Right lobe of liver (tissue), 6 donors: ENCODE measurements at places on chromosomes 4 and X. TPM values are rescaled to one million over a fixed set of nuclear protein-coding genes. Genes with fewer than 3 reads are reported as not detected.

GRCh38 chr4:184583738-184584502 lies 65.3 kb downstream of the CASP3 start:
- no peak for DNase-seq

- DNase-seq: no peak
Observed at GRCh38 chr4:37549041-37549440, 137.1 kb downstream of the RELL1 start.

DNA sequence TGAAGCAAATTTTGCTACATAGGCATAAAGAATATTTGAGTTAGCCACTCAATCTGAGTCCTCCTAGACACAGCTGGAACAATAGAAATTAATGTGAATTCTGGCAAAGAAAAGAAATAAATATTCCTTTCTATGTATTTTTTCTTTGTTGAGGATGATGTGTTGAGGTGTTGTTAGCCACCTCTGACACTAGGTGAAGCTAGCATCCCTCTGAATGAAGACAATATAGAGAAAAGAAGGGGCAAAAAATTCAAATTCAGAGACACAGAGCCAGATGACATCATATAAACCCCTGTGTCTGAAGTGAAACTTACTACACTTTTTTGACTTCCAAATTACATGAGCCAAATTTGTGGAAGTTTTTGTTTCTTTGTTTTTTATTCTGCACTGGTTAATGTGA lies 34.6 kb upstream of the TMPRSS11D start:
- DNase-seq: no peak

DNA sequence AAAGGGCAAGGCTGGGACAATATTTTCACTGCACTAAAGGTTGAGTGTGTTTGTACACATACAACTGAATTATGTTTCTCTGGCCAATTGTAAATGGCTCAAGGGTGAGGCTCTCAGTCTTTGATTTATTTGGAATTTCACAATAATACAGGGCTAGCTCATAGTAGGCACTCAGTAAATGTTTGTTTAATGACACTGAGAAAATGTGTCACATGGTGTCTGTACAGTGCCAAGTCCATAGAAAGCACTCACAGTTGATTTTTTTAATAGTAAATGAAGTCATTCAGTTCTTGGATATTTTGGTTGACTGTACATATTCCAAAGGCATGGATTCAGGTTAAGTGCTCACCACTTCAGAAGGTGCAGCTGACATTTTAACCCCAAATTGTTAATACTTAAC lies 176.4 kb downstream of the IL1RAPL2 start:
- no peak for DNase-seq

DNA sequence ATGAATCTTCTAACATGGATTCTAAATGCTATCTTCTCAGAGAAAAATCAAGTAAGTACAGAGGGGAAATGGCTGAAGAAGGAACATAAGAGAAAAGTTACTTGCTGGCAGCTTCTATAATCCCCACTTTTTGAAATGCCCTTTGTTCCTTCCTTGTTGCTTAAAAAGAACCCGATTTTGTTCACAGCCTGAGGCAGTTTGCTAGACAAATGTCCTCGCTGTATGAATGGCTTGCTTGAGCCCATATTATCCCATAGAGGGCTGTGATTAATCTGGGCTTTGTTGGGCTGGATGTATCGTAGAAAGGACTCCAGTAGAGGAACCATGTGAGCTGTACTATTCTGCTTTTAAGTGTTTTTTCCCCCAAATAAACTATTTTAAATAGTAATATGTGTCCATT lies 134.3 kb upstream of the FGF13 start:
- no peak for DNase-seq

- no peak for DNase-seq
Observed at GRCh38 chr4:57119054-57119651, 9.0 kb upstream of the IGFBP7 start.

- no peak for DNase-seq
Observed at GRCh38 chr4:72791054-72791453, 222.0 kb upstream of the ADAMTS3 start.

- peak; percentile 72 for DNase-seq
Observed at GRCh38 chrX:40109288-40110008, 11.7 kb upstream of the BCOR start.

GRCh38 chr4:182549356-182549755 lies 306.2 kb downstream of the TENM3 start:
- no peak for DNase-seq

DNA sequence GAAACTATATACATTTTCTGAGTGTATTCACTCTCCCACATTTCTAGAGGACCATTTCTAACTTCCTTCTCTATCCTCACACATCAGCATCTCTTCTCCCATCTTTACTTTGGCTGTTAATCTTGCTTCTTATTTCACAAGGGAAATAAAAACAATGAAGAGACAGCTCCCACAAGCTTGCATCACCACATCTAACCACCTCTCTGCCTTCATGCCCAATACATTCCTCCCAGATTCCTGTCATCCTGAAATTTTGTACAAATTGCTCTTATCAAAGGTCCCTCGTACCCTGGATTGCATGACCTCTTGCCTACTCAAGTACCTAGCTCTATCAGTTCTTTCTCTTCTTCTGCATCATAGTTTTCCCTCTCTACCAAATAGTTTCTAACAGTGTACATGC lies 215.2 kb downstream of the ANTXR2 start:
- DNase-seq: no peak

- DNase-seq: no peak
Observed at GRCh38 chr4:32884198-32884597, 2164.0 kb downstream of the PCDH7 start.

- DNase-seq: no peak
Observed at GRCh38 chr4:22483551-22483981, 32.3 kb downstream of the ADGRA3 start.

- DNase-seq: no peak
Observed at GRCh38 chrX:50448565-50448964, 22.1 kb downstream of the DGKK start.

GRCh38 chr4:177393236-177393635 lies 49.0 kb downstream of the AGA start:
- no peak for DNase-seq

DNA sequence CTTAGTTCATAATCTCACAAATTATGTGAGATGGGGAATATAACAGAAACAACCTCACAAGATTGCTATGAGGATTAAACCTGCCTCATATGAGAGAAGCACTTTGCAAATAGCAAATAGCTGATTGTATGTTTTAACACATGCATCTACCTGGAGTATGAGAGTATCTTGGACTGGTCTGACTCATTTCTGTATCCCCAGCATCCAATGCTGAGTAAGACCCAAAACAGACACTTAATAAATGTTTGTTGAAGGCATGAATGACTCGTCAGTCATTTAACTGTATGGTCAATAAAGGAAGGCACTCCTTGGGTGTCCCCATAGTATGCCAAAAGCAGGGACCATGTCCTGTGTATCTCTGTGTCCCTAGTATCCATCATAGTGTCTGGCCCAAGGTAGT lies 350.9 kb upstream of the F9 start:
- no peak for DNase-seq

- DNase-seq: no peak
Observed at GRCh38 chr4:100184787-100185186, 5.5 kb downstream of the DDIT4L start.

DNA sequence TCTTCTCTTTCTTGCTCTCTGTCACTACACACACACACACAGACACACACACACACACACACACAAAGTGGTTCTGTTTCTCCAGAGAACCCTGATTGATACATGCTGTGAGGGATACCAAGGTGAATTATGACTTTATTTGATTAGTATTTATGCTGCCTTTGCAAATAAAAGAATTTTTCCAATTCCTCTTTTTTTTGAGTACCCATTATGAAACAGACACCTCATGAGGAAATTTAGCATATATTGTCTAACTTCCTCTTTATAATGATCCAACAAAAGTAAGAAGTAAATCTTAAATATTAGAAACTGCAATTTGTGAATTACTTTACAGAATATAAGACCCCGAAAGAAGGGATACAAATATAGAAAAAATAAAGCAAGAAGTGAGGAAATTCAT lies 14.3 kb upstream of the RAB28 start:
- no peak for DNase-seq

GRCh38 chr4:185508181-185508580 lies 27.1 kb downstream of the PDLIM3 start:
- DNase-seq: no peak

DNA sequence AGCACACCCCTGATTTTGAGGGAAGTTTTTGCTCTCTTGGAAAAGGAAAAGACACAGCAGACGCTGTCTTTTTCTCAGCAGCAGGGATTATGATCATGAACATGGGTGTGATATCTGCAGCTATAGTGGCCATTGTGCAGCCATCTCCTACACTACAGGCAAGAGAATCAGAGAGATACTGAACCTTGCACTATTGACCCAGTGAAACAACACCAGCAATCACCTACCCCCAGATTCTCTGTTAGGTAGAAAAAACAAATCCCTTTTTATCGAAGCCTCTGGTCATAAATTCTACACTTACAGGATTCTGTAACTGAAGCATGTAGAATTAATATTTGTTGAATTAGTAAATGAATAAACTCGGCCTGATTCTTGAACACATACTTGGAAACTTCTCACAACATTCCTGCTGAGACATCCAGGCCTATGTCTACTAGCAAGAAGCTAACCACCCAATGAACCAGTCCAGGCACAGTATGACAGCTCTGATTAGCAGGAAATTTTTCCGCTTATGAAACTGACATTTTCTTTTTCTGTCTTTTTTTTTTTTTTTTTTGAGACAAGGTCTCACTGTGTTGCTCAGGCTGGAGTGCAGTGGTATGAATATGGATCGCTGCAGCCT lies 5.0 kb upstream of the AFAP1 start:
- no peak for DNase-seq

DNA sequence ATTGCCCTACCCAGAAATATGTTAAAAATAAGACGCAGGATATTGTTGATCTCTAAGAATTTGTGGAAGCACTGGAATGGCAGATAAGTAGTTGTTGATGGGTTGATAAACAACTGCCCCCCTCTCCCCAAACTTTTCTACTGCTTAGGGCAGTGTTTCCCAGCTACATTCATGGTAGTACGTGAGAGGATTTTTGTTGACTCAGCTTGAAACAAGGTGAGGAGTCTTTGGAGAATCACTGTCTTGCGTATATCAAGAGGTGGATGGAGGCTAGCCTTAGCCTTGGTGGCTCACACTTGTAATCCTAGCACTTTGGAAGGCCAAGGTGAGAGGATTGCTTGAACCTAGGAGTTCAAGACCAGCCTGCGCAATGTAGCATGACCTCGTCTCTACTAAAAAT lies 5.7 kb downstream of the ENOPH1 start:
- DNase-seq: no peak

- DNase-seq: no peak
Observed at GRCh38 chr4:184039963-184040383, 134.9 kb downstream of the STOX2 start.

DNA sequence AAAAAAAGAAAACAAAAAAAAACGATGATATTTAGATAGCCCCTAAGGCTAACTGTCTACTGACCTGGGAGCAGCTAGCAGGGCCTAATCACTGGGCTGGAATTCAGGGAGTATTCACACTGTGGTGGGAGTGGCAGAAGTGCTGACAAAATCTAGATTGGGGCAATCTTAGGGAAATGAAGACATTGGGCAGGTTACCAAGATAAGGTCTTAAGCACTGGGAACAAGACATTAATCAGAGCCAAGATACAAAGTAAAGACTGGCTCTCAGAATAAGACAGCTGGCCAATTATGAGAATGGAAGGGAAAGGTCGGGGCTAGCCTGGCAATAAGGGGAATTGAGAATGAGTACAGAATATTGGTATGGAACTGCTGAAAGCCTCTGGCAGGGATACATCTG lies 100.2 kb upstream of the GRIA3 start:
- DNase-seq: no peak

DNA sequence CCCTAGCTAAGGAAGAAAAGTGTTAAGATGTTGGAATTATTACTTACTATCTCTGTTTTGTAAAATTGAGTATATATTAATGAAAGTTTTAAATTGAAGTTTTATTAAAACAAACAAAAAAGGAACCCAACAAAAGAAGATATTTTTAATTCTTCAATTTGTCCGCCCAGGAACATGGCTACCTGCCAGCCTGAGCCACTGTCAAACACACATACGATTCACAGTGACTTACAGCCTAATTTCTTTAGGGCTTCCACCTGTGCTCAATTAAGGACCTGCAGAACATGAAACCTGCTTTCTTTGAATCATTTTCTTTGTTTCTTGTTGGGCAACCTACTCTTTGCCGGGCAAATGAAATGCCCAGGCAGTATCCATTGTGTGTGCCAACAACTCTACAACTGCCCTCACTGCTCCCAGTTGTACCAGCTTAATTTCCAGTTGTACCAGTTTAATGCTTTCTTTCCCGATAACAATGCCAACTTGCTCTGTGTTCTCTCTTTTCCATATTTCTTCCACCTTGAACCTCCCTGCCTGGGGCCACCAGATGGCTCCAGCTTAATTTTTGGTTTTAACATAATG lies 181.7 kb downstream of the GBA3 start:
- peak; percentile 31 for DNase-seq

DNA sequence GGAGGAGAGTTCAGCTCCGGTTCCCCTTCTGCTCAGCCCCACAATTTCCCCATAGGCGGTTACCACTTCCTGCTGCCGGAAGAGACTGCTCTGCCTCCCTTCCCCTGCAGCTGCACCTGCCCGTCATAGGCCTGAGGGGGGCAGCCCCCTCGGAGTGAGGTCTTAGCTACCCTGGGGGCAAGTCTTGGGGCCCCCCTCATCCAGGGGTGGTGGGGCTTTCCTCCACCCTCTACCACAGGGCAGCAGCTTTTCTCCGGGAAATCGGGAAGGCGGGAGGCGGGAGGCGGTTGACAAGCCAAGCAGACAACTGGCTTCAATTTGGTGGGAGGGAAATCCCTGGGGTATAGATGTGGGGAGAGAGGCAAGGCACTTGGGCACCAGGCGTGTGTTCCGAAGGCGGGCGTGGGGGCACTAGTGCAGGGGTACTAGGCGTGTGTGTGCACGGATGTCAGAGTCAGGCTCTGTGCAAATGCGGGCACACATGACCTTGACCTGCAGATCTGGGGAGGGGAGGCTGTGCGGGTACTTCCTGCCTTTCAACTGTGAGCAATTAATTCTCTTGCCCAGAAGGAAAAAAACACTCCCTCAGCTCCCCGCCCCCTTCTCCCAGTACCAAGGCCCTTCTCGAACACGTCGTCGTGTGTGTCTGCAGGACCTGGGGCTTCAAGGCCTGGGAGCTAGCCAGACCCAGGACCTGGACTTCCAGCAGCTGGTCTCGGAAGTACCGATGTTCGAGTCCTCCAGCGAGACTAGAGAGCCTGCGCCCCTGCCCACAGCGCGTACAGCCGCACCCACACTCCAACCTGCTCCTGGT lies 1.0 kb upstream of the ARHGAP4 start:
- peak; percentile 53 for DNase-seq

DNA sequence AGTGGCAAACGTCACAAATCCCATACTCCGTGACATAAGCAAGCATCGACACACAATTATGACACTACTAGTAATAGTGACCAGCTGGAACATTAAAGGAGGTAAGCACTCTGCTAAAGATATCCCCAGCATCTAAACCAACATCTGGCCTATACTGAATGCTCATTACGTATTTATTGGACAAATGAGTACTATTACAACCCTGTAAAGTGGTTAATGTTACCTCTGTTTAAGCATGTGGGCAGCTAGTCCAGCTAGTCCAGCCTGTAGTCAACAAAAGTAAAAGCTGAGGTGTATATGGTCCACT lies 419 bp upstream of the RPGR start:
- no peak for DNase-seq

- DNase-seq: no peak
Observed at GRCh38 chr4:113635739-113636437, 125.7 kb downstream of the CAMK2D start.

The GUCY1B1 gene
- 4.1 TPM for total RNA-seq

The DUSP21 gene
- not detected for total RNA-seq

The ADH6 gene
- 73.9 TPM for total RNA-seq

The TDO2 gene
- 158 TPM for total RNA-seq

The VGLL1 gene
- total RNA-seq: not detected

The ZNF827 gene
- 0.44 TPM for total RNA-seq

The RAI2 gene
- 2.4 TPM for total RNA-seq

The PPBP gene
- total RNA-seq: 4.8 TPM

The CT45A2 gene
- not detected for total RNA-seq

The ADH1A gene
- total RNA-seq: 661 TPM
